ENCODE measurements at places on chromosomes 5 and 9.

GRCh38 chr5:96852759-96853158, 23.5 kb upstream of the ERAP2 start:
- no peaks in the 10 kb centered on the region for H3K4me1 ChIP-seq
- H3K27me3 ChIP-seq, result peaks cover 16% of the 10 kb centered on the region
- peaks cover 2% of the 10 kb centered on the region for H3K36me3 ChIP-seq

- no peak overlapping the region for H3K27ac ChIP-seq
- no peaks in the 10 kb centered on the region for H3K4me1 ChIP-seq
- no peak overlapping the region for H3K4me3 ChIP-seq
- H3K27me3 ChIP-seq, result no peaks in the 10 kb centered on the region
- no peaks in the 10 kb centered on the region for H3K36me3 ChIP-seq
- DNase-seq, result no peak
These were observed 204.9 kb downstream of the ERCC6L2 start for GRCh38 chr9:96080364-96080763.

GRCh38 chr5:5165541-5166002, 25.4 kb downstream of the ADAMTS16 start:
- H3K4me3 ChIP-seq, result no peak overlapping the region
- no peak for DNase-seq
- no peaks in the 10 kb centered on the region for H3K4me1 ChIP-seq
- no peaks in the 10 kb centered on the region for H3K36me3 ChIP-seq

GRCh38 chr5:60185231-60186099, 291.9 kb upstream of the PDE4D start:
- no peak overlapping the region for H3K4me3 ChIP-seq
- no peak overlapping the region for H3K27ac ChIP-seq
- H3K4me1 ChIP-seq, result no peaks in the 10 kb centered on the region
- DNase-seq, result no peak
- no peaks in the 10 kb centered on the region for H3K36me3 ChIP-seq

DNA sequence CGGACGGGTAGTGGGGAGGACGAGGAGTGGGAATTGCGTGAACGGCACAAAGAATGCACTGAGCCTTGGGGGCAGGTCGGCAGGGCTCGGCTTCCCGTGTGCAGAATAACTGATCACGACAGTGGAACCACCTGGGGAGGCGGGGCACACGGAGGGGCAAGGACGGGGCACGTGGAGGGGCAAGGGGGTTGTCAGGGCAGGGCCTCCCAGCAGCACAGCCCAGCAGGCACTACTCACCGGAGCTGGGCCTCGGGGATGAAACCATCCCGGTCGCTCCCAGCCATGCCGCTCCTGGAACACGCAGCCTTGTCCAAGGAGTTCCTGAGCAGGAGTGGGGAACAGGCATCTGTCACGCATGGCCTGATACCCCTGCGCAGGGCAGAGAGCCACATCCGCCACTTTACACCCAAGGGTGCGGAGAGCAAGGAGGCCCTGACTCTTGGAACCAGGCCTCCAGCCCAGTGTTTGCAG, 33.4 kb downstream of the SARDH start:
- H3K4me3 ChIP-seq, result no peak overlapping the region
- no peaks in the 10 kb centered on the region for H3K27me3 ChIP-seq
- H3K27ac ChIP-seq, result no peak overlapping the region
- no peaks in the 10 kb centered on the region for H3K36me3 ChIP-seq
- no peak for DNase-seq
- H3K4me1 ChIP-seq, result peaks cover 52% of the 10 kb centered on the region

- H3K27ac ChIP-seq, result no peak overlapping the region
- H3K27me3 ChIP-seq, result no peaks in the 10 kb centered on the region
- no peak overlapping the region for H3K4me3 ChIP-seq
- peaks cover 2% of the 10 kb centered on the region for H3K36me3 ChIP-seq
- no peaks in the 10 kb centered on the region for H3K4me1 ChIP-seq
These were observed 762.8 kb upstream of the GRAMD2B start for GRCh38 chr5:125660231-125660895.

DNA sequence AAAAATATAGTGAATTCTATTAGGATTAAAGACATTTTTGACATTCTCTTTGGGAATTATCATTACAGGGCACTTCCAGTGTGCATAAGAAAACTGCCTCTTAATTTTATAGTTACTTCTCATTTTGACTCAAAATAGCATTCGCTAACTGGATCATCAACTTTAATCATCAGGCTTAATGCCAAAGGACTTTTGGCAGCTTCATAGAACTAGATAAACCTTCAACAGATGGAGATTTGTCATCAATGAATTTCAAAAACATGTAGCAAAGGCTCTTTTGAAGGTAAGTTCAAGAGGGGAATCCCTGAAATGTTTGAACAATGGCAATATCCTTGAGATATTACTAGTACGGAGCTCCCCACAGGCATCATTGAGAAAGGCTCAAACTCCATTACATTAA, 447.2 kb downstream of the PDE4D start:
- H3K27ac ChIP-seq, result no peak overlapping the region
- H3K4me1 ChIP-seq, result no peaks in the 10 kb centered on the region
- H3K36me3 ChIP-seq, result no peaks in the 10 kb centered on the region
- H3K27me3 ChIP-seq, result peaks cover 5% of the 10 kb centered on the region

DNA sequence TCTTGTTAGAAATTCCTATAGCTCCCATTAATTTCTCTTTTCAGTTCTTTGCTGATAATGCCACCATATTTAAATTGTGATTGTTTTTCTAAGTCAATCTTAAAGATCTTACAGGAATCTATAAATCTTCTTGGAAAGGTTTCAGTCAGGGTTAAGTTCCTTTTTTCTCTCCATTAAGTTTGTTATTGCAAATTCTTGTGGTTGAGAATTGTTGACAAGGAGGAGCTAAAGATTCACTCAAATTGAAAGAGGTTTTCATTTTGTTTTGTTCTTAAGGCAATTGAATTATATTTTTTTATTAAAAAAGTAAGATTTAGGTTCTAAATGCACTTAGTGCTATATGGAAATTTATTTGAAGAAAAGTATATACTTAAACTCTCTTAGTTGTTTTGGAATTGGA, 213.4 kb downstream of the PRR16 start:
- no peaks in the 10 kb centered on the region for H3K36me3 ChIP-seq
- no peaks in the 10 kb centered on the region for H3K27me3 ChIP-seq
- no peak for DNase-seq
- H3K4me1 ChIP-seq, result no peaks in the 10 kb centered on the region
- H3K4me3 ChIP-seq, result no peak overlapping the region
- H3K27ac ChIP-seq, result no peak overlapping the region

GRCh38 chr5:14034963-14035362, 90.5 kb upstream of the DNAH5 start:
- H3K27me3 ChIP-seq, result peaks cover 22% of the 10 kb centered on the region
- DNase-seq, result no peak
- H3K4me1 ChIP-seq, result no peaks in the 10 kb centered on the region
- H3K4me3 ChIP-seq, result no peak overlapping the region
- no peaks in the 10 kb centered on the region for H3K36me3 ChIP-seq

GRCh38 chr5:2695200-2695891, 56.1 kb downstream of the IRX2 start:
- H3K27ac ChIP-seq, result no peak overlapping the region
- H3K27me3 ChIP-seq, result no peaks in the 10 kb centered on the region
- H3K4me3 ChIP-seq, result no peak overlapping the region

DNA sequence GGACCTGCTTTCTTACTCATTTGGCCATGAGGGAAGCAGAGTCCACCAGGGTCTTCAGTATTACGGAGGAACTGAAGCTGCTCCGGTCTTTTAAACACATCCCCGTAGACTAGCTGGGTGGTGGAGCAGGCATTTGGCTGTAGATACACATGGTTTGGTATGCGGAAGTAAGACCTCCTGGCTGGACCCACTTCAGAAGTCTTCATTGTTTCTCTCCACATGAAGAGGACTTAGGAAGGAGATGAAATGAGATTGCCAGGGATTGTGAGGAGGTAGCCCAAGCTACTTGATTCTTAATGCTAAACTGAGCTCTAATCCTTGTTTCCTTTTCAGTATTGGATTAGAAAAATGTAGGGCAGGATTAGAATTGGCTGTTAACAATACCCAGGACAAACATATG, 32.9 kb downstream of the STXBP1 start:
- no peaks in the 10 kb centered on the region for H3K27me3 ChIP-seq
- H3K4me1 ChIP-seq, result no peaks in the 10 kb centered on the region
- no peak overlapping the region for H3K27ac ChIP-seq
- DNase-seq, result no peak
- H3K36me3 ChIP-seq, result no peaks in the 10 kb centered on the region

DNA sequence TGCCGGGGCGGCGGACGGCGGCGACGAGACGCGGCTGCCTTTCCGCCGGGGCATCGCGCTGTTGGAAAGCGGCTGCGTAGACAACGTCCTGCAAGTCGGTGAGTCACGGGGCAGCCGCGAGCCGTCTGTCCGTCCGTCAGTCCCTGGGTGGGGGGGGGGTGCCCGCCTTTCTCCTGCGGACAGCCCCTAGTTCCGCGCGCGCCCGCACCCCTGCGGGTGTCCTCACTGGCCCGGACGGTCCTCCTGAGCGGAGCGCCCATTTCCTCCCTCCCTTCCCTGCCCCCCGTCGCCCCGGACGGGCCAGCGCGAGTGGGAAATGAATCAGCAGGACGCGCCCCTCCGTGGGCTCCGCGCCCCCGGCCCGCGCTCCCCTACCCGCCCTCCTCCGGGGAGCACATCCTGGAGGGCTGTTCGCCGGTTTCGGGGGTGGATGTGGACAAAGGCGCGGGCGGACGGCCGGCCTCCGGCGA, 828 bp downstream of the ZSWIM6 start:
- no peak overlapping the region for H3K27ac ChIP-seq
- DNase-seq, result peak; percentile 35
- peaks cover 45% of the 10 kb centered on the region for H3K4me1 ChIP-seq
- peak overlapping the region; percentile 87 for H3K4me3 ChIP-seq

DNA sequence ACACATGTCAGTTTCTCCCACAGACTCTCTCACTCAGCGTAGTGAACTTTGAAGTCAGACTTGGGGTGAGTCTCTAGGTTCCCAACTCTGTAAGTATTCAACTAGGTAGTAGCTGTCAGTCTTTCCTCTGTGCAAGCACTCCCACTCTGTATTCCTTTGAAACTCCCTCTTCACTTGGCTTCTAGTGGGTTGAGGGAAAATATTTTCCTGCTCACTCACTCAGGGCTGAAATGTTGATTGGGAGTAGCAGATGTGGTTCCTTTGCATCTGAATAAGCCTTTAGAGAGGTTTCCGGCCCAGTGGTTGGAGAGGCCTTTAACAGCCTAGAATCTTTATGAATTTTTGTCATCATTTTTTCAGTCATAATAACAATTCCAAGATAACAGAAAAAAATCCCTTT, 18.1 kb upstream of the ARRDC3 start:
- H3K4me3 ChIP-seq, result no peak overlapping the region
- no peak for DNase-seq
- H3K27me3 ChIP-seq, result no peaks in the 10 kb centered on the region
- no peaks in the 10 kb centered on the region for H3K36me3 ChIP-seq
- H3K4me1 ChIP-seq, result peaks cover 7% of the 10 kb centered on the region
- H3K27ac ChIP-seq, result no peak overlapping the region

DNA sequence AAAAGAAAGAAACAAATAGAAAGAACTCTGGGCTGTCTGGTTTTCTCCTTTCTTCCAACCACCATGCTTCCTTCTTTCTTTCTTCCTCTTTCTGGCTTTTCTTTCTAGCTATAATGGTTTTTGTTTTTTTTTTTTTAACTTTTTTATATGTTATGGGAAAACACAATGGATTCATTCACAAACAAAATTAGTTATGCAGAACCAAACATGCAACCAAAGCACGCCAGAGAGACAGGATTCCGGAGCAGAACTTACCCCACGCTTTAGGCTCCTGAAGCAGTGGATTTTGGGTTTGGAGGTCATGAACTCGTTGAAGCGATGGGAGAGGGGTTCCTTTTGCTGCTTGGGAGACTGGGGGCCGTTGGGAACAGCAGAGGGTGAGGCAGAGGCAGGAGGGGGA, 88.3 kb downstream of the USP20 start:
- H3K4me3 ChIP-seq, result no peak overlapping the region
- H3K27me3 ChIP-seq, result no peaks in the 10 kb centered on the region
- peaks cover 53% of the 10 kb centered on the region for H3K4me1 ChIP-seq
- no peak for DNase-seq

DNA sequence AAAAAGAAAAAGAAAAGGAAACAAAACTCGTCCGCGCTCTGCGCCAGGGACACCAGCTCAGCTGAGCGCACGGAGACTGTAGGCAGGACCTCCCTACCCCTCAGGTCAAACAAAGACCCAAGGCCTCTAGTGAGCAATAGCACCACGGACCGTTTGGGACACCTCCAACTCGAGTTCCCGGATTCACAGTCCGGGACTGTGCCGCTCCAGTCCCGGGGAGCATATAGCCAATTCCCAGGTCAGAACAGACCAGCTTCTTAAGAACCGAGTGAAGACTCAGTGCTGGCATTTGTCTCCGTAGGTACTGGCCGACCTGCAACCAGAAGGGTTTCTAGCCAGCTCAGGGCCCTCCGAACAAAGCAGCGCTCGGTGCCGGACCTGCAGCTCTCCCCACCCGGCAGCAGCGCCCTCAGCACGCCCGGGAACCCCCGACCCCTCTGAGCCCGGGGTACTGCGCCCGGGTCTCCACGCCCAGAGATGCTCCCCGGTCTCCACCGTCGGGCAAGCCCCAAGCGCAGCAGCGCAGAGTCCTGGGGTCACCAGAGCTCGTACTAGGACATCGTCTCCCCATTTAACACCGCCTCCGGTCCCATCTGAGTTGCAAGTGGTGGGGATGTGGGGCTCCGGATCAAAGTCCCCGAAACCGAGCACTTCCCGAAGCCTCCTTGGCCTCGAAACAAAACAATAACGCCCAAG, 591 bp downstream of the ABCA1 start:
- peaks cover 7% of the 10 kb centered on the region for H3K36me3 ChIP-seq
- peaks cover 20% of the 10 kb centered on the region for H3K27me3 ChIP-seq
- peak overlapping the region; percentile 81 for H3K27ac ChIP-seq

DNA sequence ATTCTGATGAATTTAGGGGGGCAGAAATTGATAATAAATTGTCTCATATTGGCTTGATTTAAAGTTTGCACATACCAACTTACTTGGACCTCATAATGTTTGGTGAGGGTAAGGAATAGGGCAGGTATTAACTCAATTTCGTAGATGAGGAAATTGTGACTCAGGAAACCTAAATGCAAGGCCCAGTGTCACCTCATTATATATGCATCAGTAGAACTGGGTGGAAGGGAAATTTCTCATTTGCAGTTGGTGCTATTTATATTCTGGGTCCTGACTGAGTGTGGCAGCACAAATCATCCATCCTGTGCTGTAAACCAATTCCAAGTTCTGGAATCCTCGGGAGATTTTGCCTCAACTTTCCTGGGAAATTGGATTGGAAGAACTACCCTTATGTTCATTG, 103.0 kb downstream of the SPATA31D1 start:
- no peaks in the 10 kb centered on the region for H3K36me3 ChIP-seq
- DNase-seq, result no peak
- no peaks in the 10 kb centered on the region for H3K27me3 ChIP-seq
- H3K4me3 ChIP-seq, result no peak overlapping the region

DNA sequence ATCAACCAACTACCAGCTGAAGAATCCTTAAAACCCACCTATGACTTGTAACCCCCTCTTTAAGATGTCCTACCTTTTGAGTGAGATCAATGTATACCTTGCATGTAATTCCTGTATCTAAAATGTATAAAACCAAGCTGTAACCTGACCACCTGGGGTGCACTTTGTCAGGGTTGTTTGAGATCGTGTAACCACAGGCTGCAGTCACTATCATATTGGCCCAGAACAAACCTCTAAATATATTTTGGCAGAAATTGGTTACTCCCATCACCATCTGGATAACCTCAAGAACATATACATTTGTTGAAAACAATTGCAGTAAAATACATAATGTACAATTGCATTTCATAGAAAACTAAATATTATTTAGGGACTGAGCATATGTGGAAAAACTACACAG, 8.4 kb downstream of the CARNMT1 start:
- no peak overlapping the region for H3K27ac ChIP-seq
- no peak for DNase-seq
- no peaks in the 10 kb centered on the region for H3K27me3 ChIP-seq

GRCh38 chr9:119509291-119509905, 140.2 kb upstream of the BRINP1 start:
- H3K4me1 ChIP-seq, result no peaks in the 10 kb centered on the region
- DNase-seq, result no peak
- no peaks in the 10 kb centered on the region for H3K36me3 ChIP-seq
- H3K4me3 ChIP-seq, result no peak overlapping the region
- no peak overlapping the region for H3K27ac ChIP-seq

All from activated T-cell treated with anti-CD3 and anti-CD28 coated beads, Interleukin-2, amount 50 U/mL, for 72 hours (primary cell).